Fibroblast of lung (primary cell): ENCODE measurements at places on chromosomes 5 and 9.
A peak's percentile ranks its signal among the peaks of the same experiment; 100 is the strongest.

DNA sequence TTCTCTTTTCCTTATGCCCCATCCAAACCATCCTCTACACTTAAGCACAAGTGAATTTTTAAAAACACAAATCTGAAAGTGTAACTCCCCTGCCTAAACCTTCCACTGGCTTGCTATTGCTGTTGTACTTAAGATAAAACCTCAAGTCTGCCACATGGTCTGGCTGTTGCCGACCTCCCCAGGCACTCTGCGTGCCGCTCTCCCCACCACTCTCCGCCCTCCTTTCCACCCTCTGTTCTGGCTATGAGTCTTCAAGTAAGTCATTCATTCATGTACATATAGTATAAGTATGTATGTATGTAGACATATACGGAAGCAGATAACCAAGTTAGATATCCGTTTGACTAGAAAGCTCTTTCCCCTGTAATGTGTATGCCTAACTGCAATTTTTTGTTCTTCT is 94.7 kb upstream of the ANKRD55 start:
- DNase-seq: no peak

GRCh38 chr5:1511651-1512540 is 11.9 kb downstream of the LPCAT1 start:
- DNase-seq: peak; percentile 37

DNA sequence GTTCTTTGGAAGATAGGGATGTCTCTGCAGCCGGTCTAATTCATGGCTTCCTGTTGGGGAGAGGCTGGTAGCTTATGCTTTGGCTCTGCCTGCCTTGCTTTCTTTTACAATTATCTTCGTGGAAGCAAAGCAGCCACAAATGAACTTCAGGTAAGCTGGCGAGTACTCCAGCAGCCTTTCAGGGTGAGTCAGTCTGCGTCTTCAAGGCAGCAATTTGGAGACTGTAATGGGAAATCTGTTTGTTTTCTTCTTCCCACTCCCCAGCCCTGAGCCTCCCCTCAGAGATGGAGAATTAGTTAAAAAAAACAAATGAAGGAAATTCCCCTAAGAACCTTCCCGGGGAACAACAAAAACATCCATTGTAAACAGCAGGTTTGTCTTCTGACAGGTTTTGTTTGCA is 100.1 kb downstream of the PSAT1 start:
- DNase-seq: peak; percentile 6

DNA sequence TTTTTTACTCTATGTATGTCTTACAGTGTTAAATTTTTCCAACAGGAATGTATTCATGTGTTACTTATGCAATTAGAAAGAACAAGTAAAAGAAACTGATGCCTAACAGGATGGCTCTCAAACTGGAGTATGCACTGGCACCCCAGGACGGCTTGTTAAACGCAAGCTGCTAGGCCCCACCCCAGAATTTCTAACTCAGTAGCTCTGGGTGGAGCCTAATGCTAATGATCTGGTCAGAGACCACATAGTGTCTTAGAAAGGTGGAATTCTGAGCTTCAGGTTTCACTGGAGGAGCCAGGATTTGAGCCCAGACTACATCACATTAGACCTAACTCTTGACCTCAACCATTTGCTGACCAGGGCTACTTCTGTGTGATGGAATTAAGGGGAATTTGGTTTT is 34.4 kb downstream of the SHC3 start:
- DNase-seq: peak; percentile 35

GRCh38 chr9:98899408-98900056 is 44.2 kb upstream of the COL15A1 start:
- peak; percentile 86 for DNase-seq

- DNase-seq: no peak
Measured at GRCh38 chr9:38442473-38443096, 18.3 kb upstream of the IGFBPL1 start.

DNA sequence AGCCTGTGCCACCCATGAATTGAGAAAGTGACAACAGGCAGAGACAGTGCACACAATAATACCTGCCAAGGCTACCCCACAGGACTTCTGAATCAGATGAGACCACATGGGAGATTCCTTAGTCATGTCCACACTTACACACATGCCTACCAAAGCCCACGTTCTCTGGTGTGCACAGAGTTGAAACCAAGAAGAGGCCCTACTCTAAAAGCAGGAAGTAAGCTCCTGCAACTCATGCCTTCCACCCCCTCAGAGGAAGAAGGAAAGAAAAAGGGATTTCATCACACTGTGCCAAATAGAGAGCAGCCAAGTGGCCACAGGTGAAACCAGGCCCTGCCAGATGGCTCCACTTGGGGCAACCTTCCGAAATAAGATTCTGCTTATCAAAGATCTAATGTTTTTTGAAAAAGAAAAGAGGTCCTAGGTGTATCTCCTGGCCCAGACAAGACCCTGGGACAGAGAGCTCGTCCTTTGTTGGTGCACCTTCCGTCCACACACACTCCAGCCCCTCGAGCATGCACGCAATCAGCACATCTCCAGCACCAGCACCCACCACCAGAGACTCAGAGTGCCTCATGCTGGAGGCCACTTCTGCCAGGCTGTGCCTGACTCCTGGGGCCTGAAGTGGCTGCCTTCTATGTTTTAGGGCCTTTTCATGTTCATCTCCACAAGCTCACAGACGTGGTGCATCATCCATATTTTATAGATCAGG is 114.6 kb upstream of the SPOCK1 start:
- DNase-seq: no peak

DNA sequence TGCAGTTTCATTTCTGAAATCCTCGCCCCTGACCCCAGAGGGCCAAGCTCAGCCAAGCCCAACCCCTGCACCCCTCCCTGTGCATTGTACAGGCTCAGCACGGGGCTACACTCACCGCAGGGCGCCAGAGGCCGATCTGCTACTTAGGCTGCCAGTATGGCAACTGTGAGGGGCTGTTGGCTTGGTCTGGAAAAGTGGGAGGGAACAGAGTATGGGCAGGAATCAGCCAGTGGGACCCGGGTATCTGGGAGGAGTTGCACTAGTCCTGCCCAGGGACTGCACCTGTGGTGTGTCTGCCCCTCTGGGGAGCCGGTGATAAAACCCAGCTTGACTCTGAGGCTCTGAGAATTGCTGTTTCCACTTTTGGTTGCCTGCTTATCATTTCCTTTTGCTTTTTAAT is 167.4 kb upstream of the KIF2A start:
- DNase-seq: no peak

DNA sequence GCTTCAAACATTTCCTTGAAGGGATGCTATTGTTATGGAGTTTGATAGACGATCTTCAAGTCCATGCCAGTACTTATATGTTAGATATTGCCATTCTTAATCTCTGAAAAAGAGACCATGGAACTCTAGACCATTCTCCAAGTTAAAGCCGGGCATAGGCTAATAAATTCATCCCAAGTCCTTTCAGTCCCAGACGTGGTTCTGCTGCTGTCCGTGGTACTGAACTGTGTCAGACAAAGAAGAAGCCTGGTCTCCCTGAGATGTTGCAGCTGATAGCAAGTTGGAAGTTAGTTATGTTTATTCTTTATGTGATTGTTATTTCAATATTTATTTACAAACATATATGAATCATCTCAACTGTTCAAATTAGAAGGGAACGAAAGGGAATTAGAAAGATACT is 158.7 kb downstream of the NMUR2 start:
- DNase-seq: peak; percentile 0

- no peak for DNase-seq
Measured at GRCh38 chr9:80691229-80691628, 998.1 kb downstream of the TLE1 start.

DNA sequence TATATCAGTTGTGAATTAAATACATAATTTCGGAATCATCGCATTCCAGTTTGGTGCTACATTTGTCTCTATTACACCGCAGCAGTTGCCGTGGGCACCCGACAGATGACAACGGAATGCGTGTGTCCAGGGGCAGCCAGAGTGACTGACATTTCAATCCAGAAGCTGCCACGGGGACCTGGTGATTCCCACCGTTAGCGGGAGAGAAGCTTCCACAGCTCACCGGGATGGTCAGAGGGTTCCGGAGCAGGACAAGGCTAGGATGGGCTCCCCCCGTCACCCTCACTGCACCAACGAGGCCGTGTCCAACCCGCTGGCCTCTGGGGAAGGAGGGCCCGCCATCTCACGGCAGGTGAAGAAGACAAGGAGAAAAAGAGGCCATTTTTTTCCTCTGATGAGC is 86.8 kb downstream of the GTF3C4 start:
- no peak for DNase-seq

DNA sequence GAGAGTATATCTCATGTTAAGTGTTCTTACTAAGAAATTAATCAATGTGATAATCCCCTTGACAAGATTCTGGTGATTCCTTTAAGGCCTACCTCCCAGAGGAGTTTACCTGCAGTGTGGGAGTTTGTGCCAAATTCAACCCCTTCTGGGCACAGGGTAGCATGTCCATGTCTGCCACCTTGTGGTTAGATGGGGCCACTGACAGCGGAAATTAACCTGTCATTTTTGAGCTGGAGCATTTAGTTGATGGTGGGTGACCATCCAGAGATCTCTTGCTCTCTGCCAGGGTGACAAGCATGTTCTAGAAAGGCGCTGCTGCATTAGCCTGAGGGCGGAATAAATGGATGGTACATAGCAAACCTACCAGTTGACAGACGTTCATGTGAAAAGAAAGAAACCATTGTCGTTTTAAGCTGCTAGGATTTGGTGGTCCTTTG is 132.2 kb downstream of the FBXO4 start:
- peak; percentile 15 for DNase-seq

GRCh38 chr9:77598991-77599390 is 49.1 kb downstream of the GNA14 start:
- DNase-seq: no peak

GRCh38 chr9:6630502-6631206 is 14.9 kb downstream of the GLDC start:
- DNase-seq: no peak

DNA sequence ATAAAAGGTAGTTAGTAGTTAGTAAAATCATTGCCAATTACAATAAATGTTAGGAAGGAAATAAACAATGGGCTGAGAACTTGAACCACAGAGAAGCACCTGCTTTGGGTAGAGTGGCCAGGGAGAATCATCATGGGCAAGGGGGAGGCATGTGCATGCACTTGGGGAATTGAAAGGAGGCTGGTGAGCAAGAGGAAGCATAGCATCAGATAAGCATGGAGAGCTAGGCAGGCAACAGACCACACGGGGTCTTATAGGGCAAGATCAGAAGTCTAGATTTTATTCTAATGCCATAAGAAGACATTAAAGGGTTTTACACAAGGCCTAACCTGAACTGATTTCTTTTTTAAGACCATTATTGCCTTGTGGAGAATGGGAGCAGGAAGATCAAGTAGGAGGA is 93.4 kb downstream of the PIP5K1B start:
- DNase-seq: no peak

DNA sequence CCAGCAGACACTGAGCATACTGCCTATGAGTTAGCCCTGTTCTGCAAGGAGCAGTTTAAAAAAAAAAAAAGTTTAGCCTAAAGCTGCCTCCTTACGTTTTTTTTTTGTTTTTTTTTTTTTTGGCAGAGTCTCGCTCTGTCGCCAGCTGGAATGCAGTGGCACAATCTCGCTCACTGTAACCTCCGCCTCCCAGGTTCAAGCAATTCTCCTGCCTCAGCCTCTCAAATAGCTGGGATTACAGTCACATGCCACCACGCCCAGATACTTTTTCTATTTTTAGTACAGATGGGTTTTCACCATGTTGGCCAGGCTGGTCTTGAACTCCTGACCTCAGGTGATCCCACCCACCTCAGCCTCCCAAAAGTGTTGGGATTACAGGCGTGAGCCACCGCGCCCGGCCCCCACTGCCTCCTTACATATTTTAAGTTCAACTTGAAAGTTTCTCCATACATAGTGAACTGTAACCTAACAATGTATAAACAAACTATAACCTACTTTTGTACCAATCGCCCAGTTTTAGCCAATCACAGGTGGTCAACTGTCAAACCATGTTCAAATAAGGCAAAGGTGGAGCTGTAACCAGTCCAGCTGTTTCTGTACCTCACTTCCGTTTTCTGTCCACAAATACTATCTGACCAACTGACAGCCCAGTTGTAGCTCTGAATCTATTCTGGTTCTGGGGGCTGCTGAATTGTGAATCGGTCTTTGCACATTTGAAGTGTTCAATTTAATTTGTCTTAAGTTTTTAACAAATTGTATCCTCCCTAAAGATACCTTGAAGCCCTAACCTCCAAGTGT is 17.1 kb downstream of the GKAP1 start:
- DNase-seq: no peak

DNA sequence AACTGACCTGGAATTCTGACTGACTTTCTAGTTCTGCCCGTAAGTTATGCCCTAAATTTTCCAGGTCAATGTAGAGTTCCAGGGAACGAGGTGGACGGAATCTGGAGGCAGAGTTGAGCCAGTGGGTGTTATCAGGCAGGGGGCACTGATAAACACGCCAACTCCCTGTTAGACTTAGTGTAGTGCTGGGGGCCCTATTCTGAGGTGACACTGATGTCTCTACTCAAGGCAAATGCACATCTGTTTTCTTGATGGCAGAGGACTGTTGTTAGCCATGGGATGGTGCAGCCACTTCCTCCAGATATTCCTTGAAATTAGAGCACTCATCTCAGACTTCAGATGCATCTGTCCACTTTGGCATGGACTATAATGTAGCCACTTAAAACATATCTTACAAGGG is 83.5 kb downstream of the C9orf152 start:
- DNase-seq: no peak

GRCh38 chr9:133603135-133603927 is 5.9 kb downstream of the FAM163B start:
- DNase-seq: no peak

DNA sequence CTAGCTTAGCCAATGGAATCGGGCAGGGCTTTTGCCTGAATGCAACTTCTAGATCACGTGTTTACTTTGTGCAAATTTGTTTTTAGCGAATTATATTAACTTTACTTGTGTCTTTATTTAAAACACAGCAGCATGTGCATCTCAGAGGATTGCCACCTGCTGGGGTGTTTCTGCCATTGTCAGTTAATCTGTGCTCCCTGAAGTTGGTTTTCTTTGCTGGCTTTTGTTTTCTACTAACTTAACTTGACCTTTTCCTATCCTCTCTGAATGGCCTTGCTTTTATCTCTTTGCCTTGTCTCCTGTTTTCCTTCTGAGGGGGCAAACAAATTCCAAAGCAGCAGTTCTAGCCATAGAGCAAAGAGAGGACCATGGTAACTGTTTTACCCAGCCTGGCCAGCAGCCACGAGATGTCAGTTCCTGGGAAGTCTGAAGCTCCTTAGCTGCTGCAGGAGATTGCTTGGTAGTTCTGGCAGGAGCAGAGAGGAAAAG is 67.6 kb downstream of the ARHGEF28 start:
- DNase-seq: peak; percentile 35

- no peak for DNase-seq
Measured at GRCh38 chr5:1707467-1707866, 92.2 kb downstream of the MRPL36 start.

- no peak for DNase-seq
Measured at GRCh38 chr5:73183481-73183891, 10.5 kb downstream of the TMEM174 start.

DNA sequence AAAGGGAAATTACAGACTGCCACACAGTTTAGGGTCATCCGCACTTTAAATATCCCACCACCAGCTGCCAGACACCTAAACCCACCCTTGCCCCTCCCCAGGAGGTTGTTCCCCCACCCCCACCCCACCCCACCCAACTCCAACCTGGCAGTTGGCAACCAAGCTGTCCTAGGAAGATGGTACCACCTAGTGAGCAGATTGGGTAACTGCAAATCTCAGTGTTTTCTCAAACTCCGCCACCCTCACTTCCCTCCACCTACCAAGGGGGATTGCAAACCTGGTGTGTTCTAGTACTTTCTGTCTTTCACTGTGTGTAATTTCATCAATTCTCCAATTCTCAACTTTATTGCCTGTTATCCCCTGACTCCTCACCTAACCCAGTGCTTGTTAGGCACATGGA is 323.8 kb upstream of the IRX2 start:
- no peak for DNase-seq
